8988T (cell line): ENCODE measurements at places on chromosomes 5 and 9.

- no peak for DNase-seq
Observed at GRCh38 chr5:177539411-177539810, 15.0 kb downstream of the FAM193B start.

DNA sequence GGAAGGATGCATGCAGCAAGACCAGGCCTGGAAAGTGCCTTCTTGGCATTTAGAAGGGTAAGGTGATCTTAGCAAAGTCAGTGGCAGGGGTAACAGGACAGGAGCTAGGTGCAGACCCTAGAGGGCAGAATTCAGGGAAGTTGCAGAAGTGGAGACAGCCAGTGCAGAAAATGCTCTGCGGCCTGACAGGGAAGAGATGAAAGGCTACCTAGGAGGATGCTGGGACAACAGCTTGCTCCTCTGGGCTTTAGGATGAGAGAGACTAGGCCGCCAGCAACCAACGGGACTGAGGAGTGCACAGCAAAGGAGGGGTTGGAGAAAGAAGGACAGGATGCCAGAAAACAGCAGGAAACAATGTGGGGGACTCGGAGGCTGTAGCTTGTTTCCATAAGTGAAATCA is 219.9 kb downstream of the FSTL4 start:
- no peak for DNase-seq

- DNase-seq = no peak
Observed at GRCh38 chr9:130765137-130766020, 69.7 kb upstream of the ABL1 start.

GRCh38 chr9:135680056-135680455 is 16.9 kb downstream of the LCN9 start:
- no peak for DNase-seq
